ENCODE measurements at places on chromosomes 2 and 18.
A peak's percentile ranks its signal among the peaks of the same experiment; 100 is the strongest.

DNA sequence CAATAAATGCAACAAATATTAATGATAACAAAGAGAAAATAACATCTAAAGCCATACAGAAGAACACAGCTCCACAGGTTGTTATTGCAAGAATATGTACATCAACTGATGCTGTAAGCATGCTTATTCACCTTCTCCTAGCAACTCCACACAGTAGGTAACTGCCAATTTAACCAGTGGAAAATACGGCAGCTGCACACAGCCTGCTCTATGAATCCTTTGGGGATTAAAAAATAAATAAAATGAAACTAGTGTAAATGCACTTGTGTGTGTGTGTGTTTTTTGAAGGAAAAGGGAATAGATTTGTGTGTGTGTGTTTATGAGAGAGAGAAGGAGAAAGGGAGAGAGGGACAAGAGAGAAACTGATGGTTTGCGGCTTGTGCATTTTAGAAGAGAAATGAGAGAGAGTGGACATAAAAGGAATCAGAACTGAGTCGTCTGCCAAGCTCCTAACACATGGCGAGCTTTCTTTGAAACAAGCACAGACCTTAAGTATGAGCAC, 96.2 kb upstream of the PDE1A start:
- peak; percentile 33 for DNase-seq

- no peak for DNase-seq
Measured at GRCh38 chr2:177641331-177641730, 248.8 kb downstream of the AGPS start.

GRCh38 chr2:239756790-239757760, 268.1 kb downstream of the NDUFA10 start:
- DNase-seq = no peak

GRCh38 chr2:58916063-58916462, 674.9 kb upstream of the FANCL start:
- DNase-seq = no peak

- DNase-seq = no peak
Measured at GRCh38 chr2:113098041-113098440, 29.4 kb upstream of the IL1RN start.

DNA sequence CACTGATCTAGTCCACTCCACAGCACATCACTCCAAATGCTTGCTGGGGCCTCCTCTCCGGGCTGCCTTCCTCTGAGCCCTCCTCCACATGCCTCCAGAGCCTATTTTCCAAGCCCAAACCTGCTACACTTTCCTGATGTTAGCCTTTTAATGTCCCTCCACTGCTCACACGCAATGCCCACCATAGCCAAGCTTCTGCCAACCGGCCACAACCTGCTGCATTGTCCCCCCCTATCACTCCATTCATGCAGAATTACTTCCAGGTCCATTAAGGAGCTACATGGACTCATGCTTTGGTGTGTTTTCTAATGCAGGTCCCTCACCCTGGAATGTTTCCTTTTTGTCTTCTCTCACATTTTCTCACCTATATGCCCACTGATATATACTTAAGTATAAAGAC, 129.3 kb downstream of the MARCHF4 start:
- no peak for DNase-seq

- DNase-seq = no peak
Measured at GRCh38 chr2:95719473-95720060, 127.8 kb downstream of the TRIM43 start.

DNA sequence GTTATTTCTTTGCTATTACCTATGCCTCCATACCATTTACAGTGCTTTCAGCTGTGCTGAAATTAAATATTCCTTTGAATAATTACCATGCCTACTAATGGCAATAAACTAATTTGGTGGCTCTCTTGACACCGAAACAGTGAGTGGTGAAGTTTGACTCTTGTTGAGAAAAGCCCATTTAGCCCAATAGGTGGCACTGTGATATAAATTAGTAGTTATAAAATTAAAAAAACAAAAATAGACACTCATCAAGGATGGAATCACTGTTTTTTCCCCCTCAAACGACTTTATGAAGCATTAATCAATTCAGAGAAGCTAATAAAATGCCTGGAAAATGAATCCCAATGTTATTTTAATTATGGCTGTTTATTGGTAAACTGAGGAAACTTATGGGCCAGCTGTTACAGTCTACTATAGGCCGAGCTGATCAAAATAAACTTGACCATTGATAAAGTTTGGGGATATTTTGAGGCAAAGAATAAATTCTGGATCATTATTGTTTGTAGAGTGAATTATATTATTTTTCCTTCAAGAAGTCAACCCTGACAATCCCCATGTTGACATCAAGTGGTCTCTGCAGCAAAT, 339.6 kb downstream of the TRIB2 start:
- no peak for DNase-seq

- DNase-seq = no peak
Measured at GRCh38 chr2:230984393-230985220, 11.3 kb upstream of the SPATA3 start.

GRCh38 chr2:9831670-9832069, 11.6 kb upstream of the TAF1B start:
- DNase-seq = no peak

- no peak for DNase-seq
Measured at GRCh38 chr2:205731583-205731981, 49.3 kb downstream of the NRP2 start.

DNA sequence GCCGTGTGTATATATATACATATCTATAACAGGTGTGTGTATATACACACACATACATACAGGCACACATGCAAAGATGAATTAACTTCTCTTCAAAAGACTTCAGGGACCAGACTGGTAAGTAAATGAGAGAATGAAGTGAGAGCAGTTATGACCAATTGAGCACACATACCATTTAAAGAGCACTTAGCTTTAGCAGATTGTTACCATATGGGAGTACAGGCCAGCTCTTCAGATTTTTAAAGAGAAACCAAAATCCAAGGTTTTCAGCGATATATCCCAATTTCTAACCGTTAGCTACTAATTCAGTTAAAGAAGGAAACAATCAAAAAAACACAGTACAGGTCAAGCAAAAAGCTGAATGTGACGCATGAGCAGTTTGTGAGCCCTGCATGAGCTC, 23.7 kb downstream of the INPP1 start:
- no peak for DNase-seq

DNA sequence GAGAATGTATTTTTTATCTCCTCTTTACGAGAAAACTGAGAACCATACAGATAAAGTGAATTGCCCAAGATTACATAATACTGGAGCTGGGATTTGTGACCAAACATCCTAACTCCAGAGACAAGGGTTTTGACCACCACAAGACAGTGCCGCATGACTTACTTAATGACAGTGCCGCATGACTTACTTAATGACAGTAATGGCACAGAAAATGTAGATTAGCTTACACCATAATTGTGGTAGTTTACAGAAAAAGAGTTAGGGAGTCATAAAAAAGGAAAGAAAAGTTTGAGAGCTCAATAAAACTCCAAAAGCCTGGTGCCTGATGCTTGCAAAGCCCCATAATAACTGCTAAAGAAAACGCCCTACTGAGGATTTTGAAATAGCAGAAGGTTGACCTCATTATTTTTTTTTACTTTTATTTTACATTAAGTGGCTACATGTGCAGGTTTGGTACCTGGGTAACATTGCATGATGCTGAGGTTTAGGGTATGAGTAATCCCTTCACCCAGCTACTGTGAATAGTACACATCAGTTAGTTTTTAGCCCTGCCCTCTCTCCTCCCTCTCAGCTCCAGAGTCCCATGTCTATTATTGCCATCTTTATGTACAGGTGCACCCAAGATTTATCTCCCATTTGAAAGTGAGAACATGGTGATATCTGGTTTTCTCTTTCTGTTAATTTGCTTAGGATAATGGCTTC, 310.0 kb upstream of the UBE2E3 start:
- DNase-seq = no peak

- no peak for DNase-seq
Measured at GRCh38 chr2:20439503-20439902, 7.4 kb upstream of the RHOB start.

DNA sequence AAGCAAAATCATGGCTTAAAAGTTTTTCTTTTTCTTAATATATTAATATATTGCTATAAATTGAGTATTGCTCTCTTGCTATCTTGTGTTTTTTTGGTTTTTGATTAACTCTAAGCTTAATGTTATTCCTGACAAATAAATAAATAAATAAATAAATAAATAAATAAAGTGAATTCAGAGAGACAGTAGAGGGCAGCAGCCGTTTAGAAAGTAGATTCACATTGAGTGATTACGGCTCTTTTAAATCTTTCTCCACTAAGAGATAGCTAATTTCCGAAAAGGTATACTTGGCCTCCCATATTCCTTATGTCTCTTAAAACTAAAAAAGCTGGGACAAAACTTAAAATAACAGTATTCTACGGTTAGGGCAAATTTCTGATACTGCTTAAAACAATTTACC, 34.3 kb downstream of the MSH2 start:
- DNase-seq = no peak

- no peak for DNase-seq
Measured at GRCh38 chr18:39737869-39738268, 2172.3 kb upstream of the CELF4 start.

- no peak for DNase-seq
Measured at GRCh38 chr18:6997808-6998207, 119.8 kb downstream of the LAMA1 start.

- no peak for DNase-seq
Measured at GRCh38 chr2:1931003-1931914, 186.9 kb upstream of the PXDN start.

- no peak for DNase-seq
Measured at GRCh38 chr2:241815477-241816430, 6.8 kb downstream of the NEU4 start.

DNA sequence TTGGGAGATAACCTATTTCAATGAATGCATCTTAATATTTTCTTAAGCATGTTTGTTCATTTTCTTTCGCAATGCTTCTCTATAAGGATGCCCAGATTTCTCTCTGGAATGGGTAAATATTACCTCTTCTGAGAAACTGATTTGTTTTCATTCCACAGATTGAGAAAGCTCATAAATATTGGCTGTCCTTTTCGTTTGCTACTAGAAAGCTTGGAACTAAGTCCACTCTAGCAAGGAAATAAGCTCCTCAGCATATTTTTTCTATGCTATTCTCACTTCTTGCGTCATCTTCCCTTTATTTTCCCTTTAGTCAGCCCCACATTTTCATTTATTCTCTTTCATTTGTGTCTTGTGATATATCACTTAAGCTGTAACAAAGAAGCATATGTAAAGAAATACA, 76.3 kb downstream of the ANTXR1 start:
- no peak for DNase-seq

DNA sequence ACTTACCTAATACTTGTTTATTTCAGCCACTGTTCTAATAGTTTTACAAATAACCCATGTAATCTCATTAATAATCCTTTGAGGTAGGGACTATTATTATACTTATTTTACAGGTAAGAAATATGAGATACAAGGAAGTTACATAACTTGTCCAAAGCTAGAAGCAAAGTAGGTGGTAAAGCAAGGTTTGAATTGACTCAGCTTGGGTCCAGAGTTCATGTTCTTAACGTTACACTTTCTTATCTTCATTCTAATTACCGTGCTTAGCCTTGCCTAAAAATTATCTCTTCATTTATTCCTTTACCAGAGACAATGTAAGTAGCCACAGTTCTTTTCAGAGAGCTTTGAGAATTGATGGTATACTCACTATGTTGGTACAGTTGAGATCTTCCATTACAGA, 743.6 kb downstream of the KCNJ3 start:
- no peak for DNase-seq

DNA sequence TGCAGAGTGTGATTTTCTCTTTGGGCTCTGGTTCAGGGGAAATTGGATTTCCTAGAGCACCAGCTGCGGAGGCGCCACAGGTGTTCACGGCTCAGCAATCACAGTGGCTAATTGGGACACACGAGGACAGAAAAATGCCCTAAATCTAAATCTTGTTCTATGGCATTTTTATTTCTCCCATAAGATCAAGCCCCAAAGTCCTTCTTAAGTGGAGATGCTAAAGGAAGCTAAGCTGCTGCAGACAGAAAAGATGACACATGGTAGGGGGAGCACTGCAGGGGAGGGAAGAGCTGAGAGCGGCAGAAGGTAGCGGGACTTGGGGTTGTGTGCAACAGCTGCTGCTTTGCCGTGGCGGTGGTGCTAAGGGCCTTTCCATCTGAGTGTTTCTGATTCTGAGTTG, 280.6 kb downstream of the MYT1L start:
- no peak for DNase-seq

DNA sequence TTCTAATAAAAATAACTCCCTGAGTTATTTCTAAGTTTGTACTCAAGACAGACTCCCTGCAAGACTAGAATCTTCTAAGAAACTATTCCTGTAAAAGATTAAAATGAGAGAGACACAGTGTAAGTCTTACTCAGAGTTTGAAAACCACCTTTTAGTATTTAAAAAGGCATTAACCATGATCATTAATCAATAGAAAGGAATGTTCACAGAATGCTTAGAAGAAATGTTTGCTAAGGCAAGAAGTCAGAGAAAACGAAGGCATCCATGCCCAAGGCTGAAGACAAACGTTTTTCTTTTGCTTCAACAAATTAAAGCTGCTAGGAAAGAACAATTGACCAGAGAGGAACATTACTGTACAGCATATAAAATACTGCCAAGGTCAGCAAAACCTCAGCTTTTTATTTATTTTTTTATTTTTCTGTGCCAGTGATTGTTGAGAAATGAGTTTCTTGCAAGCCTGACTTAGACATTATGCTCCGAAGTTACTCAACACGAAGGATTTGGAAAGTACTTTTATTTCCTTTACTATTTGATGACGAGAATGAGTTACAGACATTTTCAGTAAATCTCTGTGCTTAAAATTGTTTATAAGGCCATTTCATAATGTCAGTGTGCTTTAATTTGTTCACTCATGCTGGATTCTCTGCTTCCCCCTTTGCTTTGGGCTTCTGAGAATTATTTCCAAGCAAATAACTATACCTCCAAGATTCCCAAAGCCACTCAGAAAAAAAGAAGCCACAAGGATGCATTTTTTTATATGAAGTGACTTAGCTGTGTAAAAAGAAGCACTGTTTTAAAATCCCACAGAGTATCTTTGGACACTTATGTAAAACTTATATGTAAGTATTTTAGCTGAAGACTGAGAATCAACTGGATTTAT, 20.5 kb downstream of the RND3 start:
- DNase-seq = no peak

- no peak for DNase-seq
Measured at GRCh38 chr2:33323957-33324356, 152.5 kb upstream of the RASGRP3 start.

GRCh38 chr2:151878655-151879563, 50.7 kb upstream of the ARL5A start:
- no peak for DNase-seq

- no peak for DNase-seq
Measured at GRCh38 chr2:75317802-75318201, 118.5 kb upstream of the TACR1 start.

- no peak for DNase-seq
Measured at GRCh38 chr2:185502351-185502750, 236.3 kb upstream of the FSIP2 start.

All from NCI-H774 (cell line).